ENCODE measurements at places on chromosomes 3 and 15.

DNA sequence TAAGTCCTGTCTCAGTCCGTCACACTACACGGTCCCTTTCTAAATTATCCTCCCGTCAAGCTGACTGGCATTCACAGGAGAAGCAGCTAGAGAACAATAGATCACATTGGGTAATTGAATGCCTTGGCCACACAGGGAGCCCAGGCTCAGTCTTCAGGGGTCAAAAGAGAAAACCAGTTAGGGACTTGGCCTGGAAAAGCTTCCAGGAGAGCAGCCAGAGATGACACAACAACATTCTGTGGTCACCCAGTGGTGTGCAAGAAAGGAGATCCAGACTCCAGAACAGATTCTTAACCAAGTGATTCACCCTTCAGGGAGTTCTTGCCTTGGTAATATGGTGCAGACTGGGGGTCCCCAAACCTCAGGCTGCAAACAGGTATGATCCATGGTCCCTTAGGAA, 15.9 kb downstream of the ARHGAP31 start:
- no peak for DNase-seq
- peaks cover 72% of the 10 kb centered on the region for H3K4me1 ChIP-seq
- no peak overlapping the region for H3K4me3 ChIP-seq
- H3K27ac ChIP-seq = no peak overlapping the region
- H3K27me3 ChIP-seq = no peaks in the 10 kb centered on the region

DNA sequence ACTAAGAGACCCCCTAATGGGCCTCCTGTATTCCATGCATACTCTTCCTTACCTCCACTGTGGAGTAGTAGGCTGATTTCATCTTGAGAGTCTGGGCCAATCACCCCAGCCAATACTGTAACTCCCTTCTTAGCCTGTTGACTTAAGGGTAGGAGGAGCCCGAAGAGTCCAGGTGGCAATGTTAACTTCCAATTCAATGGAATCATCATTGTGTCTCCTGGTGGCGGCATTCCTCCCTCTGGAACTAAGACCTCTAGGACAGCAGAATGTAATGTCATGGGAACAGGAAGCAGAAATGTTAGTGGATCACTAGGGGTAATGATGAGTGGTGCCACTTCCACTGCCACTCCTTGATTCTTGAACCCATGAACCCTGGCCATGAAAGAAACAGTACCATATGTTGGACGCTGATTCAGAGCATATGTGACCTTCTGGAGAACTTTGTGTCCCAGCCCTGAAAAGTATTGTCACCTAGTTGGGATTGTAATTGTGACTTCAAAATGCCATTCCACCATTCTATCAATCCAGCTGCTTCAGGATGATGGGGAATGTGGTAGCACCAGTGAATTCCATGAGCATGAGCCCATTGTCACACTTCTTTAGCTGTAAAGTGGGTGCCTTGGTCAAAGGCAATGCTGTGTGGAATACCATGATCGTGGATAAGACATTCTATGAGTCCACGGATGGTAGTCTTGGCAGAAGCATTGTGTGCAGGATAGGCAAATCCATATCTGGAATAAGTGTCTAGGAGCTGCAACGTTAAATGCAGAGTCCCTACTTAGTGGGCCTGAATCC, 24.9 kb downstream of the NAALADL2 start:
- H3K4me3 ChIP-seq = no peak overlapping the region
- no peaks in the 10 kb centered on the region for H3K36me3 ChIP-seq
- no peak for DNase-seq
- H3K27ac ChIP-seq = no peak overlapping the region
- H3K27me3 ChIP-seq = no peaks in the 10 kb centered on the region

GRCh38 chr15:70424937-70425411, 327.3 kb upstream of the TLE3 start:
- no peaks in the 10 kb centered on the region for H3K4me1 ChIP-seq
- no peaks in the 10 kb centered on the region for H3K36me3 ChIP-seq
- H3K4me3 ChIP-seq = no peak overlapping the region
- H3K27me3 ChIP-seq = peaks cover 8% of the 10 kb centered on the region
- H3K27ac ChIP-seq = no peak overlapping the region

- DNase-seq = no peak
- no peak overlapping the region for H3K27ac ChIP-seq
- no peaks in the 10 kb centered on the region for H3K27me3 ChIP-seq
- no peaks in the 10 kb centered on the region for H3K4me1 ChIP-seq
- H3K36me3 ChIP-seq = no peaks in the 10 kb centered on the region
Observed at GRCh38 chr3:21936207-21936606, 185.2 kb upstream of the ZNF385D start.

GRCh38 chr3:15102256-15102655, 3.3 kb upstream of the RBSN start:
- H3K27ac ChIP-seq = peak overlapping the region; percentile 94
- H3K4me3 ChIP-seq = no peak overlapping the region
- peaks cover 6% of the 10 kb centered on the region for H3K4me1 ChIP-seq
- H3K27me3 ChIP-seq = no peaks in the 10 kb centered on the region
- peak; percentile 92 for DNase-seq

- peaks cover 25% of the 10 kb centered on the region for H3K4me1 ChIP-seq
- H3K27me3 ChIP-seq = no peaks in the 10 kb centered on the region
- H3K27ac ChIP-seq = no peak overlapping the region
- H3K4me3 ChIP-seq = peak overlapping the region; percentile 50
- no peaks in the 10 kb centered on the region for H3K36me3 ChIP-seq
Observed at GRCh38 chr3:129686941-129687340, 80.5 kb upstream of the PLXND1 start.

GRCh38 chr15:60374209-60374608, 23.6 kb downstream of the ANXA2 start:
- peaks cover 66% of the 10 kb centered on the region for H3K36me3 ChIP-seq
- no peaks in the 10 kb centered on the region for H3K27me3 ChIP-seq
- DNase-seq = no peak
- H3K27ac ChIP-seq = peak overlapping the region; percentile 67
- peaks cover 89% of the 10 kb centered on the region for H3K4me1 ChIP-seq

DNA sequence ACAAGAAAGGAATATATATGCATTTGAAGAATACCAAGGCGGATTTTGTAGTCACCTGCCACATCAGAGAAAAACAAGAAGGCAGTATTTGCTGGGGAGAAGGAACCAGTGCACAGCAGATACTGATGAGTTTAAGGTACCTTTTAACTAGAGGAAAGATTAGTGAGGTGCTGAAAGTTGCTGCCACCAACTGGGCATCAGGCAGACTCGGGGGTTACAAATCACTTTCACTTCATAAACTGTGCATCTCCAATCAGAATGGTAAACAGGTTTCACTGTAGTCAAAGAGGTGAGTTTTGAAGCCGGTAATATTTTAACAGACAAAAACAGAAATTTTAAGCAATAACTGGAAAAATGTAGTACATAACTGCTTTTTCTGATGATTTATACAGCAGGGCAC, 4.1 kb downstream of the FBN1 start:
- peaks cover 35% of the 10 kb centered on the region for H3K4me1 ChIP-seq
- H3K27ac ChIP-seq = no peak overlapping the region
- DNase-seq = no peak
- H3K36me3 ChIP-seq = peaks cover 4% of the 10 kb centered on the region
- peak overlapping the region; percentile 78 for H3K4me3 ChIP-seq
- peaks cover 32% of the 10 kb centered on the region for H3K27me3 ChIP-seq

DNA sequence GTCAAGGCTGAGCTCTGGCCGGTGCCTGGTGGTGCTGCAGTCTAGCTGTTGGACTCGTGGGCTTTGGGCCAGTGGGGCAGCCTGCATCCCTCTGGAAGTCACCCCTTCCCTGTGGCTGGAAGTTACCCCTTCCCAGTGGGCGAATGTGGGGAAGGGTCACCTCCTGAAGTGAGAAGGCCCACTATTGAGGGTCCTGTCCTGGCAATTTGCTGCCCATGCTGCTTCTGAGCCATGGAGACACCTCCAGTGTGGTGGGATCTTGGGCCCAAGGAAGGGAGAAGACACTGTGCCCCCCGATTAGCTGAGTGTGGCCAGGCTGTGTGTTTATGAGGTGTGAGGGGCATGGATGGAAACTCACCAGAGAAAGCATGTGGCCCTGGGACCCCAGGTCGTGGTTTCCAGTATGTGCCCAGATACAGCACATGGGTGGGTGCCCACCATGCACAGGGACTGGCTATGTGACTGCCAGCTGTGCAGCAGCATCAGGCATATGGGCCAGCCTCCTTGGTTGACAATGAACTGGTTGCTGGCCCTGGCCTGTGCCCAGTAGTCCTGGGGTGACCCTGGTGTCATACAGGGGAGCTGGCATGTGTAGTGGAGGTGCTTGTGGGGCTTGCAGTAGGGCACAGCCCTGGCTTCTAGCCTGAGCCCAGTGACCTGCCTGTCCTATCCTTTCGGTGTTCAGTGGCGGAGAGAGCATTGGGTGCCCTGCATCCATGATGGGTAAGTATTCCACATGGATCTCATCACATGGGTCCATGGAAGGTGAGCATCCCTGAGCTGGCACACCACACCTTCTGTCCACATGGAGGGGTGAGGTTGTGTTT, 221.2 kb downstream of the SNRPN start:
- no peak overlapping the region for H3K27ac ChIP-seq
- no peaks in the 10 kb centered on the region for H3K36me3 ChIP-seq
- no peak overlapping the region for H3K4me3 ChIP-seq
- no peaks in the 10 kb centered on the region for H3K4me1 ChIP-seq
- DNase-seq = no peak

DNA sequence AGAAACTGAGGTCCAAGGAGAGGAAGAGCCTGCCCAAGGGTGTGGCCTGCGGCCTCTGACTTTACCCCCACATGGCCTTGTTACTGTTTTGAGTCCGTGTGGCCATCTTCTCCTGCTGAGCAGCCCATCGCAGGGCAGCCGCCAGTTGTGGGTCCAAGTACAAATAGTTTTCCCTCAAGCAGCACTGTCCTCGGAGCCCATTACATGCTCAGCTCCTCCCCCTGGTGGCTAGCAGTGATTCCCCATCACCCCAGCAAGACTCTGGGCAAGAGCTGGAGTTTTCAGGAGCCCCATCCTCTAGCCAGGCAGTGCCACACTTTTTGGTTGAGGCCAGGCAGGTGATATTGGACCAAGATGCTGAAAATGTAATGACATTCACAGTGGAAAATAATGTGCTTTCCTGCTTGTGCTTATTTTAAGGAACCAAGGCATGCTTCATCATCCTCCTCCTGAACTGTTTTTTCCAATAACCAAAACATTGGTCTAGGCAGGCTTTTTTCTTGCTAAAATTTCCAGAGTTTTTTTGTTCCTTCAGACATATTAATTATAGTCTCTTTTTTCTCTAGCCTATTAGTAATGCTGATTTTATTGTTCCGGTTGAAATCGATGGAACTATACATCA, 23.2 kb upstream of the VILL start:
- H3K4me3 ChIP-seq = no peak overlapping the region
- DNase-seq = peak; percentile 62
- no peaks in the 10 kb centered on the region for H3K27me3 ChIP-seq
- peaks cover 16% of the 10 kb centered on the region for H3K36me3 ChIP-seq

GRCh38 chr3:124107104-124107890, 115.4 kb upstream of the ROPN1 start:
- H3K4me1 ChIP-seq = peaks cover 15% of the 10 kb centered on the region
- no peak overlapping the region for H3K27ac ChIP-seq
- H3K27me3 ChIP-seq = no peaks in the 10 kb centered on the region
- no peak for DNase-seq

- H3K27me3 ChIP-seq = peaks cover 4% of the 10 kb centered on the region
- no peaks in the 10 kb centered on the region for H3K36me3 ChIP-seq
- H3K27ac ChIP-seq = no peak overlapping the region
- H3K4me1 ChIP-seq = no peaks in the 10 kb centered on the region
Observed at GRCh38 chr3:61568127-61568526, 6.8 kb downstream of the PTPRG start.

- H3K27ac ChIP-seq = no peak overlapping the region
- H3K4me1 ChIP-seq = peaks cover 52% of the 10 kb centered on the region
- DNase-seq = no peak
- peaks cover 23% of the 10 kb centered on the region for H3K36me3 ChIP-seq
Observed at GRCh38 chr3:15305359-15305844, 27.0 kb downstream of the SH3BP5 start.

- H3K36me3 ChIP-seq = no peaks in the 10 kb centered on the region
- no peak for DNase-seq
- no peak overlapping the region for H3K4me3 ChIP-seq
- H3K4me1 ChIP-seq = no peaks in the 10 kb centered on the region
- H3K27ac ChIP-seq = no peak overlapping the region
Observed at GRCh38 chr3:121330634-121331033, 215.2 kb downstream of the POLQ start.

DNA sequence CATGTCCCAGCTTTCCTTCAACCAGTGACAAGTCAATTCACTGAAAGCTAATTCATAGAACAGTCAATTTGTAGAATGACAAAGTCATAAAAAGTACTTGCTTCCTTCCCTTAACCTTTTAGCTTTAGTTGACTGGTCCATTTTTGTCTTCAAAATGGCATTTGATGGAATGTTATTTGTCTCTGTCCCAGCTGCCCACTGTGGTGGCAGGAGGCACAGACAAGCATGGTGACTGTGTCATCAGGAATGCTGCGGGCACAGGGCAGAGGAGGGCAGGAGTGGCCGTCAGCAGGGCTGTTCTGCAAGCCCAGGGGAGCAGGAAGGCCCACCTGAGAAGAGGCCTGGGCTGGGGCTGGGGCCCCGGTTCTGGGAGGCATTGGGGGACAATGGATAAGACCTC, 10.0 kb downstream of the IQSEC1 start:
- H3K27me3 ChIP-seq = no peaks in the 10 kb centered on the region
- H3K4me3 ChIP-seq = no peak overlapping the region
- H3K27ac ChIP-seq = no peak overlapping the region
- H3K36me3 ChIP-seq = no peaks in the 10 kb centered on the region
- H3K4me1 ChIP-seq = no peaks in the 10 kb centered on the region

GRCh38 chr3:171660188-171660587, 150.1 kb downstream of the PLD1 start:
- no peak overlapping the region for H3K4me3 ChIP-seq
- H3K36me3 ChIP-seq = peaks cover 81% of the 10 kb centered on the region
- no peak for DNase-seq
- H3K4me1 ChIP-seq = peaks cover 14% of the 10 kb centered on the region

DNA sequence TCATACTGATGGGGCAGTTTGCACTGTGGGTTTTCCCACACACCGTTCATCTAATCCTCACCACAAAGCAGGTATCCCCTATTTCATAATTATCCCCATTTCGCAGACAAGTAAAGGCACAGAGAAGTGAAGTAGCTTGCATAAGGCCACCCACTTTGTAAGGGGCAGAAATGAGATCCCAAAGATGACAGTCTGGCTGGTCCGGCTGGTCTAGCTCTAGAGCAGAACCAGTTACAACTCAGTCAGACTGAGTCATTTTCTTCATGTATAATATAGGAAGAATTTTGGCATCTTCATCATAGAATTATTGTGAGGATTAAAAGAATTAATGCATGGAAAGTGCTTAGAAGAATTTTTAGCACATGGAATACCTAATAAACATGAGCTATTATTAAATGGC, 10.6 kb downstream of the RBP1 start:
- peaks cover 17% of the 10 kb centered on the region for H3K4me1 ChIP-seq
- no peaks in the 10 kb centered on the region for H3K36me3 ChIP-seq
- no peak overlapping the region for H3K27ac ChIP-seq
- no peaks in the 10 kb centered on the region for H3K27me3 ChIP-seq
- no peak overlapping the region for H3K4me3 ChIP-seq
- DNase-seq = no peak

GRCh38 chr3:158845765-158846350, 44.0 kb downstream of the MFSD1 start:
- no peaks in the 10 kb centered on the region for H3K27me3 ChIP-seq
- H3K4me3 ChIP-seq = no peak overlapping the region
- no peaks in the 10 kb centered on the region for H3K4me1 ChIP-seq
